A549 treated with ZK216348 at 1 μM for 4 hours (cell line): ENCODE measurements at places on chromosomes 13 and 19. TPM values are rescaled to one million over a fixed set of nuclear protein-coding genes. Genes with fewer than 3 reads are reported as not detected.

SIGLEC6 gene
- total RNA-seq = not detected in 5 replicates

ZSWIM9 gene
- total RNA-seq = 4.0 to 9.3 TPM (median 7.8 TPM) in 5 replicates

PGLYRP2 gene
- not detected in 5 replicates for total RNA-seq

ZNF587 gene
- 5.1 to 7.5 TPM (median 5.8 TPM) in 5 replicates for total RNA-seq

PSMC4 gene
- 252 to 318 TPM (median 273 TPM) in 5 replicates for total RNA-seq

TTC9B gene
- 0.34 to 0.47 TPM (median 0.43 TPM) in 4 of 5 replicates, not detected in the other for total RNA-seq

SYDE1 gene
- total RNA-seq = 9.3 to 19.2 TPM (median 17.4 TPM) in 5 replicates

MADCAM1 gene
- 0.18 to 0.51 TPM (median 0.31 TPM) in 4 of 5 replicates, not detected in the other for total RNA-seq

CPAMD8 gene
- total RNA-seq = 0.04 to 0.46 TPM (median 0.42 TPM) in 3 of 5 replicates, not detected in the others

RFPL4AL1 gene
- total RNA-seq = not detected in 5 replicates

ICAM5 gene
- 0.46 to 1.8 TPM (median 0.72 TPM) in 5 replicates for total RNA-seq

ZNF256 gene
- total RNA-seq = 0.70 to 1.5 TPM (median 1.3 TPM) in 5 replicates

ATP4B gene
- total RNA-seq = not detected in 5 replicates
